ENCODE measurements at places on chromosomes 2 and 18.
A peak's percentile ranks its signal among the peaks of the same experiment; 100 is the strongest.

DNA sequence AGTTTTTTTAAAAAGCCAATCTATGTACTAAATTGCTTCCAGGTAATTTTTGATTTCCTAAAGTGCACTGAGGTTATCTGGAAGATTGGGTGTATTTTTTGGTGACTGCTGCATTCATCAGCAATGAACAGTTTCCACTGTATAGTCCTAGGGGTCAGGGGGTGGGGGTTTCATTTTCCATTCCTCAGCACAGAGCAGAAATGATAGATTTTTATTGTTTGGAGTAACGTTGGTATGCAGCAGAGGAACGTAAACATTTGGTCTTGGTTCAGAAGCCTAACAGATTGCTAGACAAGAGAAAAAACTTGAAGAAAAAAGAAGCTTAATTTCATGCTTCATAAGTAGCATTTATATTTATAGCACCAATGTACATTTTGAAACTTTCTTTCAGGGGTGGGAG, 54.9 kb downstream of the ZCCHC2 start:
- peaks cover 19% of the 10 kb centered on the region for H3K36me3 ChIP-seq
- no peak for DNase-seq
- no peaks in the 10 kb centered on the region for H3K4me1 ChIP-seq
- no peaks in the 10 kb centered on the region for H3K27me3 ChIP-seq
- no peak overlapping the region for H3K4me3 ChIP-seq
- H3K27ac ChIP-seq = no peak overlapping the region

DNA sequence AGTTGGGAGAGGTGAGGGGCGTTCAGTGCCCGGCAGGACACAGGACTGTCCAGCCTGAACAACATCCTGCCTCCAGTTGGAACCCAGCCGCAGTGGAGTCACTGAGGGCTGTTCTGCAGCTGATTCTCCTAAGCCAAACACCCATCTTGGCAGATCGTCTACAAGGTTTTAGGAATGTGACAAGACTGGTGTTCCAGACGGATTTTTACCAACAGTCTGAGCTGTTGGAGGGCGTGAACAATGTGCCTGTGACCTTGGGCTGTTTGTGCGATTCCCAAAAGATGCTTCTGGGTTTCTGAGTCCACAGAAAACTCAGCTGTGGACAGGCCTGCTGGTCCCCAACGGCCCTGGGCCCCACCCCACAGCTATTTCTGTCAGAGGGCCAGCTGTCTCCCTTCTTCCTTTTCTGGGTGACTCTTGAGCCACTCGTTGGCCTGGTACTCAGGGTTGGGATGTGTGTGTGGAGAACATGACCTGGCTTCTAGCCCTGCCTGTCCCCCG, 5.7 kb downstream of the LRRFIP1 start:
- peaks cover 11% of the 10 kb centered on the region for H3K27me3 ChIP-seq
- peaks cover 36% of the 10 kb centered on the region for H3K4me1 ChIP-seq

- peaks cover 8% of the 10 kb centered on the region for H3K36me3 ChIP-seq
- no peaks in the 10 kb centered on the region for H3K27me3 ChIP-seq
- no peak overlapping the region for H3K4me3 ChIP-seq
- DNase-seq = no peak
Measured at GRCh38 chr2:84959566-84960506, 11.1 kb upstream of the KCMF1 start.

DNA sequence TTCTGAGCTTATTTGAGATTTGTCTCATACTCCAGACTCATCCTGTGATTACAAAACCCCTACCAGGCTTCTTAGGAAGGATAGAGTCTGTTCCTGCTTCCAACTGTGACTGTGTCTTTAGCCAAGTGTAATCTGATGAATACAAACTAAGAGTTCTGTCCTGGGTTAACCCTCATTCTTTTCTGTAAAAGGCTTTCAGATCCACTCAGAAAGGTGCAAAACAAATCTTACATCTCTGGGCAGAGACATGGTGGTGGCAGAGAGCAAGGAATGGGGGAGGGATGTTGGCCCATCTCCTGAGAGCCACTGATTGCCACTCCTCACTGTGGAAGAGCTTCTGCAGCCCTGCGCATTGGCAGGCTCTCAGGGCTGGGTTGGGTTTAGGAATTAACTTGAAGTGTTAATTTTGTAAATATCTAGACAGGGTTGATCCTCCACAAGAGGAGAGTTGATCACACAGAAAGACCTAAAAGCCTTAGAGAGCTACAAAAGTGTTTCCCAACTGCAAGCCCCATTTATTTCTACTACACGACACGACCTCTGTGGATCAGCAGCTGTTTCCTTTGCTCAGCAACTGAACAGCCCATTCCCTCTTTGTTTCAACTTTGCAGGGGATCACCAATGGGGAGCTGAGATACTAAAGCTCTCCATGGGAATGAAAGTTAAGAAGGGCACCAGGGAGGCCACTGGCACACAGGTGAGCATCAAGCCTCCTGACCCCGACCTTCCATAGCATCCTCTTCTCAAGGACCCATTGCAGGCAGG, 23.7 kb upstream of the SPTBN1 start:
- peak overlapping the region; percentile 36 for H3K27ac ChIP-seq
- no peak for DNase-seq
- H3K4me3 ChIP-seq = no peak overlapping the region
- no peaks in the 10 kb centered on the region for H3K36me3 ChIP-seq

DNA sequence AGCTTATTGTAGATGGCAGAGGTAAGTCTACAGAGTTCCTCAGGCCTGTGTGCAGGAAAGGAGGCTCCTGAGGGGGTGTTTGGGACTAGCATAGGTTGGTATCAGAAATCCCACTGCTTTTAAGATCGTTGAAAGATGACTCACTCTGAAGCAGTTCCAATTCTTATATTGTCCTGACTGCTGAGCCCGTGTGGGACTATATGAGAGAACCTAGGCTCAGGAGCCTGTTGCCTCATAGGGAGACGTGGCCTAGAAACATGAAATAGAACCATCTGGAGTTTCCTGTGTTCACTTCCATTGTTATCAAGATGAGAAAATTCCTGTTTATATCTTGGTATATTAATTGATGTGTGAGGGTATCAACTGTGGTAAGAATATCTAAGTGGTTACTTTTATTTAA, 5.7 kb downstream of the CCT7 start:
- DNase-seq = no peak
- H3K4me3 ChIP-seq = no peak overlapping the region
- H3K27ac ChIP-seq = no peak overlapping the region
- peaks cover 18% of the 10 kb centered on the region for H3K4me1 ChIP-seq
- no peaks in the 10 kb centered on the region for H3K27me3 ChIP-seq
- peaks cover 14% of the 10 kb centered on the region for H3K36me3 ChIP-seq

DNA sequence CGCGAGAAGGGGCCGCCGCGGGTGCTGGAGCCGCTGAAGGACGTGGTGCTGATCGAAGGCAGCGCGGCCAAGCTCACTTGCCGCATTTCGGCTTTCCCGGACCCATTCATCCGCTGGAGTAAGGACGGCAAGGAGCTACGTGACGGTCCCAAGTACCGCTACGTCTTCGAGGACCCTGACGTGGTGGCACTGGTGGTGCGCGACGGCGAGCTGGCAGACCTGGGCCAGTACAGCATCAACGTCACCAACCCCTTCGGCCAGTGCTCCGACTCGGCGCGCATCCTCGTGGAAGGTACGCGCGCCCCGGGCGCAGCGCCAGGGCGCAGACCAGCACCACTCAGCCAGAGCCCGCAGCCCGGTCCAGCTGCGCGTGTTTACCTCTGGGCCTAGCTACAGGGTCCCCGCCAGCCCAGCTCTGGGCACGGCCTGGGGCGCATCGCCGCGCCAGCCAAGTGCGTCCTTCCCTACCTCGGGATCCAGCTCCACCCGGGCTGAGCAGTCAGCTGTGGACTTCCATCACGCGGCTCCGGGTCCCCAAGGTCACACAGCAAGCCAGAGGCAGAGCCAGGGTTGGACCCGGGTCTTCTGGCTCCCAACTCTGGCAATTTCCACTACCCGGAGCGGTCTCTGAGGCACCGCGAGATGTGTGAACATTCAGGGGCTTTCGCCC, 1.7 kb upstream of the GMPPA start:
- peak overlapping the region; percentile 86 for H3K27ac ChIP-seq
- peak overlapping the region; percentile 59 for H3K4me3 ChIP-seq
- no peak for DNase-seq
- no peaks in the 10 kb centered on the region for H3K27me3 ChIP-seq

DNA sequence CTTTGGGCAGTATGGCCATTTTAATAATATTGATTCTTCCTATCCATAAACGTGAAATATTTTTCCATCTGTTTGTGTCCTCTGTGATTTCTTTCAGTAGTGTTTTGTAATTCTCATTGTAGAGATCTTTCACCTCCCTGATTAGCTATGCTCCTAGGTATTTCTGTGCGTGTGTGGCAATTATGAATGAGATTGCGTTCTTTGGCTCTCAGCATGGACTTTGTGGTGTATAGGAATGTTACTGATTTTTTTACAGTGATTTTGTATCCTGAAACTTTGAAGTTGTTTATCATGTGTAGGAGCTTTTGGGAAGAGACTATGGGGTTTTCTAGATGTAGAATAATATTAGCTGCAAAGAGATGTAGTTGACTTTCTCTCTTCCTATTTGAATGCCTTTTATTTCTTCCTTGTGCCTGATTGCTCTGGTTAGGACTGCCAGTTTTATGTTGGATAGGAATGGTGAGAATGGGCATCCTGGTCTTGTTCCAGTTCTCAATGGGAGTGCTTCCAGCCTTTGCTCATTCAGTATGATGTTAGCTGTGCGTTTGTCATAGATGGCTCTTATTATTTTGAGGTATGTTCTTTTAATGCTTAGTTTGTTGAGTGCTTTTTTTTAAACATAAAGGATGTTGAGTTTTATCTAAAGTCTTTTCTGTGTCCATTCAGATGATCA, 27.0 kb upstream of the THUMPD2 start:
- H3K27ac ChIP-seq = no peak overlapping the region
- no peaks in the 10 kb centered on the region for H3K36me3 ChIP-seq
- no peaks in the 10 kb centered on the region for H3K4me1 ChIP-seq
- no peaks in the 10 kb centered on the region for H3K27me3 ChIP-seq
- DNase-seq = no peak
- H3K4me3 ChIP-seq = no peak overlapping the region

DNA sequence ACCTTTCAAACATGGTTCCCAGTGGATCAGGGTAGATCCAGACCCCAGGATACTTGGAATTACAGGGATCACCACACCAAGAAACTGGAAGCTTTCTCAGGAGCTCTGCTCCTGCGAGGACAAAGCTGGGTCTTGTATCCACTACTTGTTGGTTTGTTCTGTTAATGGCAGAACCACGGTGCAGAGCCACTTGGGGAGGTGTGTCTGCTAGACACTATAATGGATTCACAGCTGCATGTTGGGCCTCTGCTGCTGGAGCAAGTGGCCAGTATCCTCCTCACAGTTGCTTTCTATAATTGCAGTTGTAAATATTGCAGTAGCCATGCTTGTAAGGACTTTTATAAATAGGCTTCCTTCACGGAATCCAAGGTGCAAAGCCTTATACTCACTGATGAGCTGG, 12.9 kb downstream of the FOSL2 start:
- no peaks in the 10 kb centered on the region for H3K27me3 ChIP-seq
- no peak overlapping the region for H3K4me3 ChIP-seq
- H3K36me3 ChIP-seq = peaks cover 100% of the 10 kb centered on the region
- no peak for DNase-seq
- no peak overlapping the region for H3K27ac ChIP-seq
- peaks cover 71% of the 10 kb centered on the region for H3K4me1 ChIP-seq

DNA sequence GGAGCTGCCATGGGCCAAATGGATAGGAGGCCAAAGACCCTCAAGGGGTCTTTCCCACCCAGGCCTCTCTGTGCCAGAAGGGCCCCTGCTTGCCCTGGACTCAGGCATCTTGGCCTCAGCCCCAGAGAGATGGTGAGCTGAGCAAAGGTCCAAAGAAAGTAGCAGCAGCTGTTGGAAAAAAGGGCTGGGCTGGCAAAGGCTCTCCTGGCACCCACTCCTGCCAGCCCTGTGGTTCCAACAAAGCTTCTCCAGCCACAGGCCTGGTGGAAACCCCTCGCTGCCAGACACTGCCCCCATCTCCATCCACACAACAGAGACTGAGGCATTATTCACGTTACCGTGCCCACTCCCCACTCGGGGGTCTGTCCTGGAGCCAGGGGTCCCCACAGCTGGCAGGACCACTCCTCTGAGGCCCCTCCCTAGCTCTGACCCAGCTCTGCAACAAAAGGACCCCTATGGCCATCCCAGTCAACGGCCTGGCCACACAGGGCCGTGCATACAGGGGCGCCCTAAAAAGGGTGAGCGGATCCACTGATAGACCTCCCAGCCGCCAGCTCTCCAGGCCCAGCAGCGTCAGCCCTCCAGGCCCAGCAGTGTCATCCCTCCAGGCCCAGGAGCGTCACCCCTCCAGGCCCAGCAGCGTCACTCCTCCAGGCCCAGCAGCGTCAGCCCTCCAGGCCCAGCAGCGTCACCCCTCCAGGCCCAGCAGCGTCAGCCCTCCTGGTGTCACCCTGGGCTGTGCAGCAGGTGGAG, 10.1 kb downstream of the BIN1 start:
- H3K4me3 ChIP-seq = no peak overlapping the region
- H3K27ac ChIP-seq = peak overlapping the region; percentile 33
- H3K36me3 ChIP-seq = no peaks in the 10 kb centered on the region
- no peaks in the 10 kb centered on the region for H3K4me1 ChIP-seq

GRCh38 chr2:31204783-31205182, 12.5 kb downstream of the CAPN14 start:
- H3K4me3 ChIP-seq = no peak overlapping the region
- H3K27me3 ChIP-seq = no peaks in the 10 kb centered on the region
- H3K4me1 ChIP-seq = no peaks in the 10 kb centered on the region
- no peaks in the 10 kb centered on the region for H3K36me3 ChIP-seq
